Activated T-cell treated with anti-CD3 and anti-CD28 coated beads for 1 hour (primary cell): ENCODE measurements at places on chromosomes 12 and 14.
A peak's percentile ranks its signal among the peaks of the same experiment; 100 is the strongest.

- DNase-seq: no peak
These were observed 881 bp downstream of the PYGL start for GRCh38 chr14:50943261-50943942.

DNA sequence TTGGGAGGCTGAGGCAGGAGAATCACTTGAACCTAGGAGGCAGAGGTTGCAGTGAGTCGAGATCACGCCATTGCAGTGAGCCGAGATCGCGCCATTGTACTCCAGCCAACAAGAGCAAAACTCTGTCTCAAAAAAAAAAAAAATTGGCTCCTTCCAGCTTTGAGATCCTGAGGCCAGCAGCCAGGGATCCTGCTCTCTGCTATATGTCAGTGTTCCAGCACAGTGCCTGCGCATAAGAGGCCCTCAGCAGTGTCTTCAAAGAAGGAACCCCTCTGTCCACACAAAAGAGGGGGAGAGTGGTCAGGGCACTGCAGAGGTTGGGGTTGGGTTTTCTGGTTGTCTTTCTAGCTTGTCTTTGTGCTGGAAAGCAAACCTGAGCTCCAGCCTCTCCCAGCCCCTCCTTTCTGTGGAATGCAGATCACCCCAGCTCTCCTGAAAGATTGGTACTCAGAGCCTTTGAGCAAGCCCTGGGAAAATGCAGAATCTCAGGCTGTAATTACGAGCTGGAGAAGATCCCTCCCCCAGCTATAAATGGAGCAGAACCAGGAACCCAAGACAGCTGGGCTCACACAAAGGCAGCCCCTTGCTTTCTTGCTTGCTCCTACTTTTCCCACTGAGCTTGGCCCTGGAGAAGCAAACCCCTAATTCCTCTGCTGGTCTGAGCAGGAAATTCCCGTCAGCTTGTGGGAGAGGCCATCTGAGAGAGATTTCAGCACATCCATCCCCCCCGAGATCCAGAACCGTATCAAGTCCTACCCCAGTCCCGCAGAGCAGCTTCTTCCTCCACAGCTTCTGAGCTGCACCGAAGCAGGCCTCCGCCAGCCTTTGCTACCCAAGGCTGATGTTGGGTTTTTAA, 205.7 kb downstream of the ZFP36L1 start:
- no peak for DNase-seq

- no peak for DNase-seq
These were observed 28.9 kb downstream of the PTGER2 start for GRCh38 chr14:52342849-52343596.

DNA sequence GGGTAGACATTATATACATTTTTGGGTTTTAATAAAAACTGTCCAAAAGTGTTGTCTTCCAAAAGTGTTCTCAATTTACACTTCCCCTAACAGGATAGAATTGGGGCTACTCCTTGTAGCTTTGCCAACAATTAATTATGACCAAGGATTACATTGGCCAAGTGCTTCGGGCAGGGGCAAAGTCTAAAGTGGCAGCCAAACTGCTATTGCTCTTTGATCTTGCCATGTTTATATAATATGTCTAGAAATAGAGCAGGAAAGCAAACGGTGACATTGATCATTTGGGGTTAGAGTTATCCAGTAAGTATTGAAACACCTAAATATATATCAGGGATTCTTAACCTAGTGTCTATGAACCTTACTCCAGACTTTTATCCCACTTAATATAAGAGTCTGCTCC, 31.2 kb upstream of the IGF1 start:
- no peak for DNase-seq

DNA sequence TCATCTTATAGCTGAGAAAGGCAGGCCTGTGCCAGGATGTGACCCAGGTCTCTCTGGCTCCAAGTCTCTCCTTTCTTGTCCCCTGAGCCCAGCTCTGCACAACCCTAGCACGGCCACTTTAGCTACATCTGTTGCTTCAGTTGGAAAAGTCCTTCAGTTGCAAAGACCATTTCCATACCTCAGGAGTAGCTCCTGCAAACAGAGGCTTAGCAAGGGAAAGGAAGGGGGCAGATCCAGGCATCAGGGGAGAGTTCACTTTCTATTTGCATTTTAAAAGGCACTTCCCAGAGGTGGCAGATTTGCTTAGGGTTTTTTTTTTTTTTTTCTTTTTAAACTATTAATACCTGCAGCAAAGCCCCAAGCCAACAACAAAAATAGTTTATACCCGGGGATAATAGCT, 3.0 kb upstream of the PITPNM2 start:
- no peak for DNase-seq

- DNase-seq: no peak
These were observed 88.5 kb downstream of the DAD1 start for GRCh38 chr14:22500525-22500924.

DNA sequence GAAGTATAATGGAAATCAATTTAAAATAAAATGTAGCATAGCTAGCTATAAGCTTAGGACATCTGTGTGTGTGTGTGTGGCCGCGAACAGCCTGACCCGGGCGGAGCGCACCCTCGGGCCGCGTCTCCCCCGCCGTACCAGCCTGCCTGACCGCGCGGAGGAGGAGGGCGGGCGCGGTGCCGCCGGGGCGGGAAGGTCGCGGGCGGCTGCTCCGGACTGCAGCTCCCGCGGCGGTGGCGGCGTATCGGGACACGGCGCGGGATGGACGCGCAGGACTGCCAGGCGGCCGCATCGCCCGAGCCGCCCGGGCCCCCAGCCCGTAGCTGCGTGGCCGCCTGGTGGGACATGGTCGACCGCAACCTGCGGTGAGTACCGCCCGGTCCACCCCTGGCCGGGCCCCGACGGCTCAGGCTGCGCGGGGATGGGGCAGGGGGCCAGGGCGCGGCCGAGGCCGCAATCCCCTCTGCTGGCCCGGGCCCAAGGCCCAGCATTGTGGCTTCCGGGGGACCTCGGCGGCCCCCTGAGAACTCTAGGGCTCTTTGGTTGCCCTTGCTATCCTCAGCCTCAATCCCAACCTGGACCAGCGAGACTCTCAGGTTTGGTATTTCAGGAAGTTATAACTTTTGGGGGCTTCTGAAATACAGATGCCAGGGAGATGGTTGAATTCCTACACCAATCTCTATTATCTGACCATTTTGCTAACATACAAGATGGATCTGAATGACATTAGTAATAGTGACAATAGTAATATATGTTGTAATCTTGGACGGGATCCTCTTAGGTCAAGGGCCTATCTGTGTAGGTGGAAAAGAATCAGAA, at the start of gene ABHD12B:
Gene ABHD12B, plus strand, starts transcription at position 140 of the 819 bp plus-strand sequence. Its CDS starts 122 bp downstream, at position 262.
- DNase-seq: no peak

DNA sequence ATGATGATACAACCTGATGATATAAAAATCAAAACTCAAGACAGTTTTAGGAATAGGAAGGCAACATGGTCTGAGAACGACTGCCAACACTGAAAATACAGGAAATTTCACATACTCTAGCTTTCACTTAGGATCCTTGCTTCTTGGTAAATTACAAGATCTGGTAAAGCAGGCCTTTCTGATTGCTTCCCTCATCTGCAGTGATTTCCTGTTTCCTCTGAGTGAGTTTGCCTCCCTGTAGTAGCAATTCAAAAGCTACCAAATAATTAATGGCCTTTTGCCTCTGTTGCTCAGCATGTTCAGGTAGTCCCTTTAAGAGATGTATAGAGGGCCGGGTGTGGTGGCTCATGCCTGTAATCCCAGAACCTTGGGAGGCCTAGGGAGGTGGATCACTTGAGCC, 2.0 kb upstream of the IRAK3 start:
- no peak for DNase-seq

DNA sequence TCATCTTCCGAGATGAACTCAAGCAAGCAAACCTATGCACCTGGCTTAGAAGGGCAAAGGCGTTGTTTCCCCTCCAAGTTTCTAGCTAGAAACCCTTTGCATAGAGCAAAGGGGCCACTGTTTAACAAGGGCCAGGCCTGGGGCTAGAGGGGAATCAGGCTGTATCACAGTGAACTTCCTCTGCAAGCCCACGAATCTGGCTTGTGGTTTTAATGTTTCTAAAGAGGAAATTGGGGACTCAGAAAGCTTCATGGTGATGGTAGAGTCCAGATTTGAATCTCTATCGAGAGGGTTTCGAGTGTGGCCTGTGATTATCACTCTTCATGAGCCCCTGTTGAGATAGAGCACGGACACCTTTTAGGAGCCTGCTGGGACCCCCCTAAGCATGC, 189.9 kb downstream of the VRK1 start:
- no peak for DNase-seq

DNA sequence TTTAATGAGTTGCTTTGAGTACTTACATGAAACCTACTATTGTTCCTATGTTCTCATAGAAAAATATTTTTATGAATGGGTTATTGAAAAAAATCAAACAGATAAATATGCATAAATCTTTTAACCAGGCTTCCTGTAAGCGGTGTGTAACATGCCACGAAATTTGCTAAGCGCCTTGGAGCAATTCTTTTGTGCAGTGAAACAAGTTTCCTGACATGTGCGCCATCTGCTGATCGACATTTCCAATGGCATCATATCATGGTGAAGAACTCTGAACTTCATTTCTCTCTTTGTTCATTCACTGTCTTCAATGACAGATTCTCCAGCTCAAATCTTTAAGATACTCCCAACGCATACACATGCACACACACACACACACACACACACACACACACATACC, 145.6 kb upstream of the NAV3 start:
- DNase-seq: no peak

- DNase-seq: no peak
These were observed 65.2 kb downstream of the PPP2R5E start for GRCh38 chr14:63478010-63478409.

- no peak for DNase-seq
These were observed 38.6 kb upstream of the ATF1 start for GRCh38 chr12:50725011-50725942.

- no peak for DNase-seq
These were observed 19.9 kb downstream of the SEC23A start for GRCh38 chr14:39083127-39083526.

- no peak for DNase-seq
These were observed 166.7 kb downstream of the SLC38A4 start for GRCh38 chr12:46659032-46659650.

GRCh38 chr12:50166799-50167048, 445 bp downstream of the CERS5 start:
- peak; percentile 19 for DNase-seq

DNA sequence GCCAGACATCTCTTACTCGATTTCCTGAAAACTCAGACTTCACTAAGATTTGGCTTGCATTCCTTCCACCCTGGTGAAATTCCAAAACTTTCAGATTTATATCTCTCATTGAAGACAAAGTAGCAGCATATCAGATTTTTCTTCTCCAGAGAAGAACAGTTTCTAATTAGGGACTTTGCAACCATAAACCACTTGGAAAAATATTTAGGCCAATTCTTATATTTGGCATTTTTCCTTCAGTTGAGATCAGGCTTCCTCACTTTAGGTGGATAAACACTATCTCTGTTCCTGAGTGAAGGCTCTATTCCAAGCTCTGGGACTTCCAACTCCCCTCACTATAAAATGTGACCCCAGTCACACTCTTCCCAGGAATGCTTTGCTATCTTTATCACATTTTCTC, 1434.3 kb upstream of the FLRT2 start:
- no peak for DNase-seq

GRCh38 chr14:75442642-75443041, 14.8 kb downstream of the JDP2 start:
- no peak for DNase-seq

DNA sequence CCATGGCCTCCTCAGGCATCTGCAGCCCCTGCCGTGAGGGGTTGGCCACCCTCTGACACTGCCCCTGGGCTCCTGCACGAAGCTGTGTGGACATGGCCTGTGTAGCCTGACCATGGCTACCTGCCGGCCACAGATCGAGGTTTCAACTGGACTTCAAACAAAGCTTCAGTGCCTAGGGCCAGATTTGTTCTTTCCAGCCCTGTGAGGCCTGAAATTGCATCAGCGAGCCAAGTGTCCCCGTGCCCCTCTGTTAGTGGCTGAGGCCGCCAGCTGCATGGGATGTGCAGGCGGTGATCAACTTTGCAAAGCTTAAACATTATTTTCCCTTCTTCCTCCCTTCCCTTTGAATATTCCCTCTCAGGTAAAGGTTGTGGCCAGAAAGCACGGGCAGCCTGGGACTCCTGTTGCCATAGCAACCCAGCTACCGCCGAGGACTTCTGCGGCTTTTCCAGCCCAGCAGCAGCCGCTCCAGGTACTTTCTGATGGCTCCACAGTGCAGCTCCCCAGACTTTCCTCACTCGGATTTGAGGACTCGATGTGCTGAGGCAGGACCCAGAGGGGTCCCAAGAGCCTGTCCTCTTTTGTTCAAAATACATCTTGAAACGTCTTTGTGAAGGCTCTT, 35.8 kb downstream of the DDX51 start:
- no peak for DNase-seq

- no peak for DNase-seq
These were observed 296.5 kb upstream of the TMEM132C start for GRCh38 chr12:127970491-127970890.

DNA sequence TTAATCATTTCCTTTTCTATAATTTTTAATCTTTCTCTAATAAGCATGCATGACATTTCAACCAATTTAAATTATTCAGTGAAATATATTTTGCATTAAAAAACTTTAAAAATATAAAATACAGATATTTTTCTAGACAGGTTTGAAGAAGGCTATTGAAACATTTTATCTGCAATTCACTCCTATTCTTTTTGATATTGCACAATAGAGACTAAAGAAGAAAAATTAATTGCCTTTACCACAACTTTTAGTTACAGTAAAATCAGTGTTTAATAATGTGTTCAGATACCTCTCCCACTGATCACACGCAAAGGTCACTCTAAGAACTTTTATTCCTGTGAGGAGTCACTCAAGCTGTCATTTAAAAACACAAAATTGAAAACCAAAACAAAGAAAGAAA, 1416.7 kb downstream of the FSCB start:
- no peak for DNase-seq

DNA sequence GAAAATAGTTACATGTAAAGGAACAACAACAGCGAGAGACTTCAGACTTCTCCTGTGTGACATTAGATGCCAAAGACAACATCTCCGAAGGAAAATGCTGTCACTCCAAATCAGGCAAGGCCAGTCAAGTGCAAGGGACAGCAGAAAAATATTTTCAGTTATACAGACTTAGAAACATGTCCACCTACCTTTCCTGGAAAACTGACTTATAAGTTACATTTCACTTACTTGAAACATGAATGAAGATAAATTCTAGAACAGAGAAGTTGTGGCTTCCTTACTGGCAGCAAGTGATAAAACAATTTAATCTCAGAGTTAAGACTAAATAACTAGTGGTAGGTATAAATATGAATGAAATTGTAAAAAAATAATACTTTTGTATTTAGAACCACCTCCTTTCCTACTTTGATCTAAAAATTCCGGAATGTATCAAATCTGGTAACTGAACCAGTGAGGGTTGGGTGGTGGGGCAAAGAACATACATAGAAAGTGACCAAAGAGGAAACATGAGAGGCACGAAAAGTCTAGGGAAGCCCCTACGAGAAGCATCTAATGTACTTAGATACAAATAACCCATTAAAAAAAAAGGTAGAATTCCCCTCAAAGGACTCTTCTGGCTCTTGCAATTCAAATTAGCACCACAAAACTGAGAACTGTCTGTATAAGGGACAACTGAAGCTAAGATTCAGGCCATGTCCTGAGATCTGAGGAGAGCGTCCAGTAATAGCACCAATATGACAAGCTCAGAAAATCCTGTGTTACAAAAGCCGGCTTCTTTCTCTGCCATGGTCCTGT, 21.2 kb downstream of the MTHFD1 start:
- DNase-seq: no peak
